ENCODE measurements at places on chromosomes 1 and 21. TPM values are rescaled to one million over a fixed set of nuclear protein-coding genes. Genes with fewer than 3 reads are reported as not detected.

SLC6A9 gene
- 8.0 TPM for polyA plus RNA-seq

IFNLR1 gene
- 6.8 TPM for polyA plus RNA-seq

SELP gene
- 7.1 TPM for polyA plus RNA-seq

TRIM46 gene
- 5.7 TPM for polyA plus RNA-seq

SON gene
- polyA plus RNA-seq, result 360 TPM

GBP1 gene
- 18.5 TPM for polyA plus RNA-seq

- DNase-seq, result no peak
Observed at GRCh38 chr1:240591564-240591963, 20.4 kb downstream of the GREM2 start.

DNA sequence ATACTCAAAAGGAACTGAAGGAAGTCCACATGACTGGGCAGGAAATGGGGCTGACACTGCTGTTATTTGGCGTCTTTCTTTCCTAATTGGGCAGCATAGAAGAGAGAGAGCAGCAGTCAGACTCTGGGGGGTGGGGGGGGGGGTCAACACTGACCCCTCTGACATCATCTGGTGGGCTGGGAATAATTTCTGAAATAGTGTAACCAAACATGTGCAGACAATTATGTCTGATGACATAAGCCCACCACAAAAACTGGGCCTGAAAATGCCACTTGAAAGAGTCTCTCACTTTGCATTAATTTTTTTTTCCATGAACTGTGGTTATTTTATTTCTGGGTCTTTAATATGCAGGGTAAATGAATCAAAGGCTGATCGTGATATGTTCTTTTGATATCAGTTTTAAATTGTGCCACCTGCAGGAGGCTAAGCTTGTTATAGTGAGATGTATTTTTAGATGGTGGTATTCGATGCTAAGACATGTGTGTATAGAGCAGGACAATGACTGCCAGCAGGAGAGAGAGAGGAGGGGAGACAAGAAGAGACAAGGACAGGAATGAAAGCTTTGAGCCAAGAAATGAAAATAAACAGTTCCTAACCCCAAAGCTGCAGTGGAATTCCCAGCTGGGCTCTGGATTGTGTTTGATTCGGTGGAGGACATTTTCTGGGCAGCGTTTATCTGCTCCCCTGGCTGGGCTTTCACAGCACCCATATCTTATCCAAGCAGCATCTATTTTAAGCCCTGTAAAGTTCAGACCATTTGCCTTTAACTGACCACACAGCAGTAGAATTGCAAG, 264.7 kb downstream of the PBX1 start:
- no peak for DNase-seq

DNA sequence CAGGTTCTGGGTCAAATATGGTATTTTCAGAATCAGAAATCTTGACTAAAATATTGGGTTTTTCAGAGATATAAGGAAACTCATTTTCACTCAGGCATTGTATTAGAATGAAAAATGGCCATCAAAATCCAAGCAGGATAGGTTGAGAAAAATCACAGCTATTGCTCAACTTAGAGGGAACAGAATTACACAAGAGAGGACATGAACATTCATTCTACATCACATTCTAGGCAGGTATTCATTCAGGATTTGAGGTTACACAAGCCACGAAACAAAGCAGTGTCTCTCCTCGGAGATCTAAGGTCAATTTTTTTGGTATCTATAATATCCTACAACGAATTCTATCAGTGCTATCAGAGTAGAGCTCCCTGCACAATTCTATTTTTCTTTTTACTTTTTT, 163.6 kb upstream of the HP1BP3 start:
- no peak for DNase-seq

GRCh38 chr21:36428761-36429432, 43.7 kb downstream of the CHAF1B start:
- DNase-seq, result no peak

DNA sequence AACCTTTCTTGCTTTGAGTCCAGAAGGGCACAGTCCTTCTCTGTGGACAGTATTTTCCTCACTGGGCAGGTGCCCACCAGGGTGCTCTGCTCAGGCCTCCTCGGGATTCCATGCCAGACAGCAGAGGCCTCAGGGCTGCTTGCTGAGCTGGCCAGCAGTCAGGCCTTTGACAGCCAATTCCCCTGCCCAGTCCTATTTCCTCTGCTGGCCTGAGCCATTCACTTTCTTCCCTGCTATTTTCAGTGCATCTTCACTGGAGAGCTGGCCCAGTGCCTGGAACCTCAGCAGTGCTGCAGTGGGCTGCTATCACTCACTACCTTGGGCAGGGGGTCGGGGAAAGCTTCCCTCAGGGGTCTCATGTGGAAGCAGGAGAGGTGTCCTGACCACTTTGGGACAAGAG, 33.2 kb downstream of the KCNA10 start:
- DNase-seq, result no peak

DNA sequence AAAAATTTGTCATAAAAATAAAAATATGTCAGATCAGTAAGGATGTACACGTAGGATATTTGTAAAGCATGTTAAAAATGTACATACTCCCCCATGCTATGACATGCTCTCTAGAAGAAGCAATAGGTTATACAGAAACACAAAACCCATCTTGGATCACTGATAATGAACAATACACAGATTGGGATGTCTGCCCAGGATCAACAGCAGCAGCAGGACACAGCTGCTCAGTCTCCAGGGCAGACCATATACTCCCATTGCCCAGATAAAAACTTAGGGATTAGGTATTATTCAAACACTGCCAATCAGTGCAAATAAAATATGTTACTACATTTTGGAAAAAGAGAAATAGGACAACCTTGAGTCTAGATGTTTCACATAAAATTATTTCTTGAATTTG, 39.0 kb downstream of the DAB1 start:
- no peak for DNase-seq

DNA sequence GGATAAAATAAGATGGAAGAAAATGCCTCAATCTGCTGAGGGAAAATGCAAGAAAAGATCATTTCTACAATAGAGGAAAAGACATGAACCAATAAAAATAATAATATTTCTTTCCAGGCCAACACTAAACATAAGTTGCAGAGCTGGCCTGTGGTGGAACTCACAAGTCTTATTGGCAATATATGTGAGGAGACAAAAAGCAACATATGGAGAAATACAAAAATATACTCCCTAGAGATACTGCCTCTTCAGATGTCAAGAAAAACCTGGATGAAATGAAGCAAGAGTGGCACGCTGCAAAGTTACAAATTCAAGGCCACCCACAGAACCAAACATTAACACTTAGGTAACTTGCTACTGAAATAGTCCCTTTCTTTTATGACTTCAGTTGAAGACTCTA, 264.9 kb upstream of the FMN2 start:
- no peak for DNase-seq

- no peak for DNase-seq
Observed at GRCh38 chr21:34074283-34075090, 1.1 kb downstream of the MRPS6 start.

- peak; percentile 54 for DNase-seq
Observed at GRCh38 chr1:42035205-42035829, 116.6 kb upstream of the HIVEP3 start.

GRCh38 chr1:202802998-202803932, 5.0 kb downstream of the KDM5B start:
- DNase-seq, result no peak

GRCh38 chr1:214280386-214281020, 456 bp upstream of the SMYD2 start:
- peak; percentile 49 for DNase-seq

DNA sequence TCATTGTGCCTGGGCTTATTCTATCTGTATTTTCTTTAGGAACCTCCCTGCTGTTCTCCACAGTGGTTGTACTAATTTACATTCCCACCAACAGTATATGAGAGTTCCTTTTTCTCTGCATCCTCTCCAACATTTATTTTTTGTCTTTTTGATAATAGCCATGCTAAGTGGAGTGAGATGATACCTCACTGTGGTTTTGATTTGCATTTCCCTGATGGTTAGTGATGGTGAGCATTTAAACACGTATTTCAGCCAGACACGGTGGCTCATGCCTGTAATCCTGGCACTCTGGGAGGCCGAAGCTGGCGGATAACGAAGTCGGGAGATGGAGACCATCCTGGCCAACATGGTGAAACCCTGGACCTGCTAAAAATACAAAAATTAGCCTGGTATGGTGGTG, 57.9 kb downstream of the SLAMF6 start:
- no peak for DNase-seq

- no peak for DNase-seq
Observed at GRCh38 chr1:5892329-5892728, 99.9 kb downstream of the NPHP4 start.

DNA sequence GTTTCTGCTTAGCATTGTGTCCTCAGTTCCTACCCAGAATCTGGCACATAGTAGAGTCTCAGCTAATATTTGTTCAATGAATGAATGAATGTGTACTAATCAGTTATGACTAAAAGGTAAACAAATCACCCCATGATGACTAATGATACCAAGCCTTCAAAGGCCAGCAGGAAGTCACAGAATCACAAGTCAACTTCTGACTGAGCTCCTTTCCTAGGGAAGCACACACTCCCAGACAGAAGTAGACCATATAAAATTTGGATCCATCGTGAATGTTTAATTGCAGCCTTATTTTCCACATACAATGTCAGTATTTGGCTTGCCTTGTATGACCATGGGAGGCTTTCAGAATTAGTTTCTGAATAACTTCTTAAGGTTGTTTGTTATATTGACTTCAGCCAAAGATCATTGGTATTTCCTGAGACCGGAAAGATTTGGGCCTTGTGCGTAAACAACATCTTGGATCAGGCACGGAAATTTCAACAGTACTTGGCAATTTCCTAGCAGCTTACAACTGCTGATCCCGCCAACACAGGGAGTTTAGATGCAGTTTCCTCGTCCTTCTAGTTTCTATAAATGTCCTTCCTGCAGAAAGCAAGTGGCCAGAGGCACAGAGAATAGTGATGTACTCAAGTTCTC, 185.9 kb upstream of the ATP1B1 start:
- no peak for DNase-seq
